ENCODE measurements at places on chromosomes 6 and 20.

GRCh38 chr6:53961679-53962370 is 149.4 kb upstream of the MLIP start:
- DNase-seq = no peak

- DNase-seq = no peak
These were observed 238.1 kb upstream of the IRAK1BP1 start for GRCh38 chr6:78629154-78629721.

DNA sequence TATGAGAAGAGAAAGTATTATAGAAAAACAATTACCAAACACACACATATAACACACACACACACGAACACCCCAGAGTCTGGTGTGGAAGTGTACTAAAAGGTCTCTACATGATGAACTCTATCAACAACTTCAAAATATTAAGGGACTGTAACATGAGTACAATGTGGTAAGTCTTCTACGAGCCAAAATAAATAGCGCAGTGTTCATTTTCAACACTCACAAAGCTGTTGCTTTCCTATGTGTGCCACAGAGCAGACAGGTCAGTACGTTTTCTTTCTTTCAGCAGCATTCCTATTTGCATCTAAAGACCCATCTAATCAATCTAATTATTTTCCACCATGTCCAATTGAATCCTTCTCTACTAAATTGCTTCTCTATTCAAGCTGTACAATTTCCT is 12.1 kb upstream of the CNKSR3 start:
- DNase-seq = no peak

GRCh38 chr20:9467995-9468394 is 46.4 kb upstream of the LAMP5 start:
- no peak for DNase-seq

DNA sequence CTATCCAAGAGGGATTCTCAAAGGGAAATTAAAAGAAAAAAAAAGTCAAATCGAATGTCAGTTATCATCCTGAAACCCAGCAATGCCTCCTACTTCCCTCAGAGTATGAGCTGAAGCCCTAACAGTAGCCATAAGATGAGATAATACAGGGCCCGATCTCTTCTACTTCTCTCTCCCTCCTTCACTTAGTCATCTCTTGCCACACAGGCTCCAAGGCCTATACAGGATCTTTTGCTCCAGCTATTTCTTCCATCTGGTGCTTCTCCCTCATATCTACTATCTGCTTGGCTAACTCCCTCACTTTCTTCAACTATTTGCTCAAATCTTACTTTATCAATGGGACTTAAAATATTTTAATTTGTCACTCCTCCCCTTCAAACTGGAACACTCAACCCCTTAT is 215.3 kb downstream of the RNGTT start:
- DNase-seq = no peak

DNA sequence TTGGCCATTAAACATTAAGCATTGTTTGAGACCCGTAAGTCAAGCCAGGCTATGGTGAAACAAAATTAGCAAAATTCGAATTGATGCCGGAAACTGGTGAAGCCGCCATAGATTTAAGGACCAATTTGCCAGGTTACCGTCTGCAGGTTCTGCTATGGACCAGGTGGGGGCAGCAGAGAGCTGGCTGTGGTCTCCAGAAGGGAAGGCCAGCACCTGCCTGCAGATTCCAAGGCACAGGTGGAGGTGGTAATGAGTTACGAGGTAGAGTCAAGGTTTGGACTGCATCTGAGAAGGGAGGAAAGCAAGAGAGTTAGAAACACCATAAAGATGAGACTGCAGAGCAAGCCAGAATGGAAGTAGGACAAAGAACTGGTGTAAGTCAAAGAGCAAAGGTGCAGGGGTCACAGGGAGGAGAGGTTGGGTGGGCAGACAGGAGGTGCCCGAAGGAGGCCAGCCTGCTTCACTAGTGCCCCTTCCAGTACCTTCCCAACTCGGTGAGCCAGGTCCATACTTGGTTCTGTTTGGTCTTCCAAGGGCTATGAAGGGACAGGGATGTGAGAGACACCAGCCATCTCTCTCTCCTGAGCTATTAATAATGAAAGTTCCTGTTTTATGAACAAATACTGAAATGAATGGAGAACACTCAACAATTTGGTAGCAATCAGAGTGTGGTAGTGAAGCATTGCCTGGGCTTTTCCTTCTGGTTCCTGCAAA is 131.6 kb upstream of the ESR1 start:
- DNase-seq = peak; percentile 46

DNA sequence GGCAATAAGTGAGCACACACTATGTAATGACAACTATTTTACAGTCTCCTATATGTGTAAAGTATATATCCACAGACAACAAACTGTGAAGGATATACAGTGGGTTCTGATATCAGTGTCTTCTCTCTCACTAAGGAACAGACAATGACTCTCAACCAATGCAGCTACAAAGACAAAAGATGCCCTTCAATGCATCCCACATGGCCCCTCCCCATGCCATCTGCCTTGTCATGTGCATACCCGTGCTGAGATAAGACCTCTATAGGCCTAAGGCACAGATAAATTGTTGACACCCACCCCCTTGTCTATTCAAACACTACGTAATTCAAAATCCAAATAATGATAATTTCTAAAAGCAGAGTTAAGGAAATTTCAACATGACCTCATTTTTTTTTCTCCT is 1123.5 kb upstream of the MAP3K7 start:
- no peak for DNase-seq

DNA sequence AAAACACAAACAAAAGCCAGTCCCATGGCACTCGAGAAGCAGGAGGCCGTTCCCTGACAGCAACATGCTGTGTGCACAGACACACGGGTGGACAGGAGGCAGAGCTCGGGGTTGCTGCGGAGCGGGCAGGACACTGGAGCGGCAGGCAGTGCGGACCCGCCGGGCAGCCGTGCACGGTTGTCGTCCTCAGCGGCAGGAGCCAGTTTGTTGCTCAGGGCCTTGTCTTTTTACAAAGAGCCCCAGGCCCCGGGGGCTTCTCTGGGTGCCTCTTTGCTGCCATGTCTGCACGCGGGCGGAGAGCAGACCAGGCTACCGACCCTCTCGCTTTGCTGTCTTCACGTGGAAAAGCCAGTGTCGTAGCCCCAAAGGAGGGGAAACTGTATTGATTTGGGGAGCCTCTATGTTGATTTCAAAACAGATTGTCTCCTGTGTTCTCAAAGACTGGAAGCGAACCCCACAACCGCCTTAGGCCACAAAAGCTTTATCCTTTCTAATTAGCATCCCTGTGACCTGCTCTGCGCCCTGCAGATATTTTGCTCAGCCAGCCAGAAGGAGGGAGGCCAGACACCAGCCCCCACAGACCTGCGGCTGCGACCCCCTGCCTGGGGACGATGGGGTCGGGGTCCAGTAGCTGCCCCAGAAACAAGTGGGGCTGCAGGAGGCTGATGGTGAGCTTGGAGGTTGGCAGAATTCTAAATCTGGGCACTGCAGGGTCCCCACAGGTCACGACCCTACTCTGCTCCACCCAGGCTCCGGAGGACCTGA is 50.2 kb downstream of the ERMARD start:
- no peak for DNase-seq

GRCh38 chr6:4360920-4361319 is 225.5 kb upstream of the ECI2 start:
- no peak for DNase-seq

GRCh38 chr20:63484651-63485403 is 12.4 kb upstream of the KCNQ2 start:
- no peak for DNase-seq

DNA sequence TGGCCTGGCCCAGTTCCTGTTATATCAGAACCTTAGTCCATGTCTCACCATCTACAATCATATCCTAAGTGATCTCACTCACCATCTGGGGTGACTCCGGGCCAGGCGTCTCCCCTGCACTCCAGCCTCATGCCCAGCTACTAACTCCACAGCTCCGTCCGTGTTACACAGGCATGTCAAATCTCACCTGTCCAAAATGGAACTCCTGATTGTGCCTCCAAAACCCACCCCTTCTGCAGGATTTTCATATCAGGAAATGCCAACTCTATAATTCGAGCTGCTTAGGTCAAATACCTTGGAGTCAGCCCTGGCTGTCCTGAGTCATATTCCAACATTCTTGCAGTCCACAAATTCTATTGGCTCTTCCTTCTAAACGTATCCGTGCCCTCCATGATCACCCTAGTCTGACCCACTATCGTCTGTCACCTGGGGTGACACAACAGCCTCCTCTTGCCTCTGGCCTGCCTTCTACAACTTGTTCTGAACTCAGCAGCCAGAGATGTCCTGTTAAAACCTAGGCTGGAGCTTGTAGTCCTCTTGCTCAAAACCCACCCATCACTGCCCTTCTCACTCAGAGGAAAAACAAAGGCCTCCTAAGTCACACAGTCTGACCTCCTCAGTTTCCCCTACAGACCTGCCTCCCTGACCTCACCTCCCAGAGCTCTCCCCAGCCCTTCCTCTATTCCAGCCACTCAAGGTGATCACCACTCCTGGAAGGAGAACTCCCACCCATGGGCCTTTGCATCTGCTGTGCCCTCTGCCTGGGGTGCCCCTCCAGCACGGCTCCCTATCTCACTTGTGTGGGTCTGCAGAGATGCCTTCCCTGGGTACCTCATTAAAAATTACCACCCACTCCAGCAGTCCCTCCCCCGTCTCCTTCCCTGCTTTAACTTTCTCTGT is 85.3 kb upstream of the SIRPA start:
- DNase-seq = no peak

- DNase-seq = no peak
These were observed 72.4 kb downstream of the ASCC3 start for GRCh38 chr6:100808638-100809275.

DNA sequence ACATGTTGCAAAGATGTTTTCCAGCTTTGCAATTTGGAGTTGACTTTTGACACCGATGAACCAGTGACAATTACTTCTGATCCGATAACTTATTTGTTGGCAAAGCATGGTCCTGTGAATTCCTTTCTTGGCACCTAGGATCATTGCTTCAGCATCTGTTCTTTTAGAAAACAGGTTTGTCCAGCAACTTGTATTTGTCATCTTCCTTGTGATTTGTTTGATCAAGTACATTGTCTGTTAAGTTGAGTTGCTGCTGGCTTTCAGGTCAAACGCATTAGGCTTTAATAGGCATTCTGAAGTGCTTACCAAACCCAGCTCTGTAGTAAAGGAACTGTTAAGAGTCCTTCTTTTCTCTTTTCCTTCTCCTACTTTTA is 192.4 kb upstream of the ZNF217 start:
- DNase-seq = no peak

GRCh38 chr6:95292011-95292410 is 285.3 kb upstream of the MANEA start:
- DNase-seq = no peak

DNA sequence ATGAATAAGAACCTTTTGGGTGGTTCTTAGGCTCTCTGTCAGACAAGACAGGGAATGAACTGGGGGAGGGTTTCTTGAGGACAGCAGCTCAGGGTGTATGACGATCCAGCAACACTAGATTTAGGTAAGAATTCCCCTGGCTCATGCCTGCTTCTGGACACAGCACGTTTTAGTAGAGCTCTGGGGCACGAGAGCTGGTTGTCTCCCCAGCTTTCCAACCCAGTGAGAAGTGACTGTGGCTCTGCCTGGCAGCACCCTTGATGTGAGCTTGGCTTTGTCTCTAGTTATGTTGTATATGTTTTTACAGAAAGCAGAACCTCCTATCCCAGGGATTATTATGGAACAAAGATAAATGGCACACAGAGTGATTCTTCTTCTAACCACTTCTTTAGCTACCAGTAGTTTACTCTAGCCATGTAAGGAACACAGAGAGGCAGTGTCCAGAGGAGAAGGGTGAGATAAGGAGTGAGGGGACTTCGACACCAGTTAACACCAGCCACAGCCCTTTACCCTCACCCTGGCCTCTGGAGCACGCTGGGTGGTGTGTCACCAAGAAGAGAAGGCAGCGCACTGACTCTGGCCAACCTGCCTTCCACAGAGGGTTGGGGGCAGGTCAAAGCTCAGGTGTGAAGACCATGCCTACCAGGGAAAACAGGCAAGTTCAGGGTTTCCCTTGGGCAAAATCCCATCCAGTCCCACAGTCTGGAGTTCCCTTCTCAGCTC is 3.9 kb downstream of the APOBEC2 start:
- no peak for DNase-seq

GRCh38 chr20:50821994-50822393 is 27.1 kb downstream of the BCAS4 start:
- DNase-seq = no peak

Data from stimulated activated CD4-positive, alpha-beta T cell treated with anti-CD3 and anti-CD28 coated beads, Interleukin-4, amount 100 ng/mL, for 1 hour (primary cell).